ENCODE measurements at places on chromosomes 2 and 18.

DNA sequence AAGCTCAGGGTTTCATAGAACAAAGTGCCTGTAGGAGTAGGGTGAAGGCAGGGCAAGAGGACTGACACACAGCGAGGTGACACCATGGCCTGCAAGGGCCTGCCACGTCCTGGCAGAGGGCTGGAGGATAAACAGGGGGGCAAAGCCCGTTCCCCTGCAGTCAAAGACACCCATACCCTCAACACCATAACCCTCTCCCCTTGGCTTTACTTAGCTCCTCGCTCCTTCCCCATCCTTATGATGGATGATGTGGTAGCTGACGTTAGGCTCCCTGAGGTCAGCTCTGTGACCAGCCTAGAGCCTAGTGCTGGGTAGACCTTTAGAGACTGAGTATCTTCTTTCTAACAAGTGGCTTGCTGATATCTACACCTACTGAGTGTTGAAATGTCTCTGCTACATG is 683.3 kb upstream of the HS6ST1 start:
- DNase-seq: no peak

DNA sequence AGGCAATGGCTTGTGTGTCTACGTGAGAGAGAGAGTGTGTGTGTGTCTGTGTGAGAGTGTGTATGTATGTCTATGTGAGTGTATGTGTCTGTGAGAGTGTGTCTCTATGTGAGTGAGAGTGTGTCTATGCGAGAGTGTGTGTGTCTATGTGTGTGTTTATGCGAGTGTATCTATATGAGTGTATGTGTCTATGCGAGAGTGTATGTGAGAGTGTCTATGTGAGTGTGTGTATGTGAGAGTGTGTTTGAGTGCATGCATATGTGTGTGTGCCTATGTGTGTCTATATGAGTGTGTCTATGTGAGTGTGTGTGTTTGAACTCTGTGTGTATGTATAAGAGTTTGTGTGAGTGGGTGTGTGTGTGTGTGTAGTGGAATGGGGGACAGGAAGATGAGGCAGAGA is 9.8 kb upstream of the GNLY start:
- no peak for DNase-seq

GRCh38 chr2:239034561-239035341 is 186.9 kb downstream of the TWIST2 start:
- DNase-seq: no peak

DNA sequence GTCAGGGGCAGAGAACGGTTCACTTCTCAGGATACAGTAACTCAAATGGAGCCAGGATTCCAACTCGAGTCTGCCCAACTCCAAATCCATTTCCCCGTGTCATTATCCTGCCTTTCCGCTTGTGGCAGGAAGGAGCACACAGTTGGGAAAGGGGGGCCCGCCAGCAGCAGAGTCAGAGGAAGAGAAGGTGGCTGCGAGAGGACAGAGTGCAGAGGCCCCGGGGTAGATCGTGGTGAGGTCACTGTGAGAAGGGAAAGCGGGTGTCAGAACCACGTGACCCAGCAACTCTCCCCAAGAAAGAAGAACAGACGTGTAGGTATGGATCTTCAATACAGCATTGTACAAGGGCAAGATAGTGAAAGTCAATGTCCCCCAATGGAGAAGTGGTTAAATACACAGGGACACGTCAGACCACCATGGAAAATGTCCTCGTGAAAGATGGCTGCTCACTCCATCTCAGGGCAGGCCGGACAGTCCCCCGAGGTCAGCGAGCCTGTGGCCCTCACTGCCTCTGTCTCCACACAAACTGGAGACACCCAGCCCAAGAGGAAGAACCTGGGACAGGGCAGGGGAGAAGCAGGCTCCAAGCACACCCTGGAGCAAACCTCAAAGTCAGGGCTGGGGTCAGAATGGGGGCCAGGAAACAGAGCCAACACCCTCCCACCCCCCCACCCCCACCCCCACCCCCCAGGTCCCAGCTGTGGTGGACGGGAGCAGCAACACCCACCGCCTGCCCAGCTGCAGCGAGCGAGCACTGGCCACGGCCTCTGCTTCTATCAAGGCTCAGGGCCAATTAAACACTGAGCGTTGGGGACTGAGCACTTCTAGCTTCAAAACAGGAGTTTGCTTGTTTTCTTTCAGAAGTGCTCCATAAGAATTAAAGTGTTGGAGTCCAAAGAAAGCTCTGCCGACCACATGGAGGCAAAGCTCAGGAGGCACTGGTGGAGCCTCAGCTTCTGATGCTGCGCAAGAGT is 92.7 kb downstream of the EIPR1 start:
- no peak for DNase-seq
